ENCODE measurements at places on chromosomes 1 and 21.

GRCh38 chr1:1956586-1957532 lies 37.8 kb upstream of the TMEM52 start:
- no peak for DNase-seq

DNA sequence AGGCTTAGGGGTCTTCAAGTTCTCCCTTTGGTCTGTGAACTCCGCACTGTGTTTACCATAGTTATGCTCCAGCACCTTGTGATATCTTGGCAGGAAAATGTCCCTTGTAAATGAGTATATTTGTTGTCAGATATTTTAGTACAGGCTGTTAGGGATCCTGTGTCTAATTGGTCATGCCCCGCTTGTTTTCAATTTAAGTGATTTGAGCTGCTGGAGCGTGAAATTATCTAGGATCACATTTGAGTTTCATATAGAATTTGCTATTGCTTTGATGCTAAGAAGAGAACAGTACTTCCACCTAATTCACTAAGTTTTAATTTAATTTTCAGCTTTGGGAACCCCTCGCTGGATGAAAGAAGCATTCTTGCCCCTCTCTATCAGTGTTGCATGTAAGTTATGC lies 15.4 kb upstream of the TOR3A start:
- DNase-seq, result no peak

DNA sequence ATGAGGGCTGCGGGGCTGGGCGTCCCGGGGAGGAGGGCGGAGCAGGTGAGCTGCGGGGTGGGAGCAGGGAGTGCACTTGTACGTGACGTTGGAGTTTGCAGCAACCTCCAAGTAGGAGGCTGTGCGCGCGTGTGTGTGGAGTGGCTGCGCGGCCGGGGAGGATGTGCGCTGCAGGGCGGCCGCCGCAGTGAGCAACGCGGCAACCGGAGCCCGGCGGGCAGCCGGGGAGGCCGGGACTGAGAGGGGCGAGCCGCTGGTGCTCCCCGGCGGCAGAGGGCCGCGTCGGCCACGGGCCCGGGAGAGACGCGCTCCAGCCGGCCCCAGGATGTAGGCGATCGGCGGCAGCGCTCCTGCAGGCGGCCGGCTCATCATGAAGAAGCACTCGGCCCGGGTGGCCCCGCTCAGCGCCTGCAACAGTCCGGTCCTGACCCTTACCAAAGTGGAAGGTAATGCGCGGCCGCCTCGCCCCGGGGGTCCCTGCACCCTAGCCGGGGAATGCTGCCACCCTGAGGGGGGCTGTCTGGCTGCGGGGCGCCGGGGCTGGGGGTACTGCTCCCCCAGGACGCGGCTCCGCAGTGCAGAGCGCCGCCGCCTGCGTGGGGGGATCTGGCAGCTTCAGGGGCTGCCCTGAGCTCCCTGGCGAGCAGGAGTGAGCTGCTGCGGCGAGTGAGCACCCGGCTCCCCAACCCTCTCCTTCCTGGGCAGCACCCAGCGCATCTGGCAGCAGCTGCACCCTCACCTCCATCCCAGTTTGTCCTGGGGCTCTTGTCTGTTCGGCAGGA lies 158.9 kb upstream of the COA6 start:
- DNase-seq, result peak; percentile 58

- DNase-seq, result no peak
Observed at GRCh38 chr1:7860130-7860529, 7.3 kb upstream of the UTS2 start.

DNA sequence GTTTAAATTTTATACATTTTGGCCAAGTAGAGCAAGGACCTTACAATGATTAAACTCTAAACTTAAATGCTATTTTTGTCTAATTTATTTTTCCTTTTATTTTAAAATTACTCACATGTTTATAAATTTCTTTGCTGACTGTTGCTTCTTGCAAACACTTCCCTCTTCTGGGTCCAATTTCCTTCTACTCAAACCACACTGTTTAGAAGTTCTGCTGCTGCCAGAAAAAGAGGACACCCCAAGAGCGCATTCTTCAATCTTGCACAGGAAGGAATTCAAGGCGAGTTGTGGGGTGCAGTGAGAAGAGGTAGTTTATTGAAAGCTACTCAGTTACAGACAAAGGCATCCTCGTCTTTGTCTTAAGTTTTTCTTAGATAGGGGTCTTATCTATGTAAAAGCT lies 88.5 kb upstream of the NEK7 start:
- no peak for DNase-seq

- no peak for DNase-seq
Observed at GRCh38 chr21:41651406-41651805, 115.4 kb downstream of the RIPK4 start.

DNA sequence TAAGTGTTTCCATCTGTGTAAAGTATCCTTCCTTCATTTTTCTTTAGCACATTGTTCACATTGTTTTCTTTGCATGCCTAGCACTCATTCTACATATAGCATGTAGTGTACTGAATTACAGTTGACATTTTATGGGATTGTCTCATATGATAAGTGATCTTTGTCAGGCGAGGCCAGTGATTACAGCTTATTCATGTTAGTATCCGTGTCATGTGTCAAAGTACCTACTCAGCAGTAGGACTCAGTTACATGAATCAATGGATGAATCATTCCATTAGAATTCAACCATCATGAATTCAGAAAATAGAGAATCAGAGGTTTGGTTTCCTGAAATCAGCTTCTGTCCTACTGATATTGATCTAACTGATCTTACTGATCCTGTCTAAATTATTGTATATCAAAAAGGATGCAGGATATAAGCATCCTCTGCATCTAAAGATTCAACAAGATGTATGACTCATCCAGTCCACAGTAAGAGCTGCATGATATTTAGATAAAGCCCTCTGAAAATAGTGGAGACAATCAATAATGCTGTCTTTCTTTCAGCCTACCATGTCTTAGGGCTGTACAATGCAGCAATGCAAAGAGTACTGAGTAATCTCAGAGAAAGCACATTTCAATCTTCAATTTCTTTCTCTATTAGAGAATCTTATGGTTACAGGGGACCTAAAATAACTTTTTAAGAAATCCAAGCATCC lies 20.7 kb upstream of the HRNR start:
- DNase-seq, result no peak

DNA sequence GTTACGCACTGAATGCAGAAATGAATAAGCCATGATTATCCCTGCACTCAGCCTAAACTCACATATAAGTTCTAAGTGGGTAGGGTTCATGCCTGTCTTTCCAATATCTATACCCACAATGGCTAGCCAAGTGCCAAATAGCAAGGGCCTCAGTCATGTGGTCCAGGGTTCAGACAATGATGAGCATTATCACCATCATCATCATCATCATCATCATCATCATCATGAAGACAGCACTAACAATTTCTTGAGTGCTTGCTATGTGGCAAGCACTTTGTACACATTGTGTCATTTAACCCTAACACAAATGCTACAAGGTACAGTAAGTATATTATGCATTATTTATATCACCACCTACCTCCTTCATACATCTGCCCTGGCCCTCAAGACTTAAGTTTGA lies 500.0 kb downstream of the AGBL4 start:
- DNase-seq, result no peak

GRCh38 chr1:230109895-230110667 lies 43.0 kb downstream of the GALNT2 start:
- DNase-seq, result no peak

GRCh38 chr1:167156466-167156865 lies 62.6 kb downstream of the STYXL2 start:
- DNase-seq, result no peak

DNA sequence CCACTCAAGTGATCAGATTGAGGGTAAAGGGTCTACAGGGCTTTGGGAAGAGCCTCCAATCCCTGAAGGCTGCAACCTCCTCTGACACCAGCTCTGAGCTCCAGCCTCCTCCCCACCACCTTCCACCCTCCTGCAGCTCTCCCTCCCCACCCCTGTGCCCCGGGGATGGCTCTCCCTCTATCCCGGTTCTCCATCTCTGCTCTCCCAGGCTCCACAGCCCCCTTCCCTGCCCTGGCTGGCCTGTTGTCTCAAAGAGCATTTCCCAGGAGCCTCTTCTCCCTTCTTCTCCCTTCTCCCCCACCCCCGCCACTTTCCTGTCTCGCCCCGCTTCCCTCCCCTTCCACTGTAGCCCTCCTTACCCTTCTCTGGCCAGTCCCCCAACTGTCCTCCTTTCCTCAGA lies 1.1 kb downstream of the PLEKHA6 start:
- no peak for DNase-seq

DNA sequence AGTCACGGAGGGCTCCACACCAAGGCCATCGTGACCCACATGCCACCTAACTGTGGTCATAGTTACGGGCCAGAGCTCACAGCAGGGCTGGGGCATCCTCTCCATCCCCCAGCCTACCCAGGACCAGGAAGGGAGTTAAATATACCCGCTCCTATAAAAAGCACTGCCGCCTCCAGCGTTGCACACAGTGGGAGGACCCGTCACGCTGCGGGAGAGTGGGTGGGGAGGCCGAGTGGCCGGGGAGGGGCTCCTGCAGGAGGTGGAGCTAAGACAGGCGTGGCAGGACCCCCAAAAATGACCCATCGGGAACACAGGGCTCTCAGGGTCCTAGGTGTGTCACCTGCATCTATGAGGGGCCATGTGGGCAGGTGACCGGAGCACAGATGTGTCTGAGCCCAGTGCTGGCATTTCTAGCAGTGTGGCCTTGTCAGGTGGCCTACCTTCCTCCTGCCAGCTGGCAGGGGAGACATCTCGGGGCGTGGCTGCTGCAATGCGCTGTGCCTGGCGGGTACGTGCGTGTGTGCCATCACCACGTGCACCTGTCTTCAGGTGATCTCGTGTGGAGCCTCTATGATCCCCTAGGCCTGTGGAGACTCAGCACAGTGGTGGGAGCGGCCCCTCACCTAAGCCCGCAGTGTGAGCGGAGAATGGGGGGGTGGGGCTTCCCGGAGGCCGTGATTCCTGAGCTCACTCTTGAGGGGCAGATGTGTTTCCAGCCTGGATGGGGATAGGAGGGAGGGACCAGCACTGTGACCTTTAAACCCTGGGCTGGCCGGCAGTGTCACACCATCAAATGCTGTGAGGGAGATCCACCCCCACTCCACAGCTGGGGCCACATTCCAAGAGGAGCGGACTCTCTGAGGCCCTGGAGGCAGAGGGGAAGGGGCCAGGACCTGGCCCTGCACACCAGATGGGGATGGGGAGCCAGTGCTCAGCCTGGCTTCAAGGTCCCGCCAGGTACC lies 17.7 kb downstream of the AGRN start:
- no peak for DNase-seq

- DNase-seq, result no peak
Observed at GRCh38 chr1:72433591-72433990, 151.3 kb upstream of the NEGR1 start.

DNA sequence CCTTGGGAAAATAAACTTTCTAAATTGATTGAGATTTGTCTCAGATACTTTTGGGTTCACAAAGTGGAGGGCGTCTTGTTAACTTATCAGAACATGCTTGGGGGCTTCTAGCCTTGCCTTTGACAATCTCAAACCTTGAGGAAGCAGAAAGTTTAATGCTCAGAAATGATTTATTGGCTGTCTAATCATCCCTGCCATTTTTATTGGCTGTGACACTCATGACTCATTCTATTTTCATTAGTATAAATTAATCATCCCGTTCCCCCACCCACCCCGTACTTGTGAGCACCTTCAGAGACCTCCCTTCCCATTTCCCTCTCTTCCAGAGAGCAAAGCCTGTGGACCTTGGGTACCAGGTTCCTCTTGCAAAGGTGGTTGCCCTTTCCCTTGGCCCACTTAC lies 87.1 kb downstream of the FGGY start:
- no peak for DNase-seq

DNA sequence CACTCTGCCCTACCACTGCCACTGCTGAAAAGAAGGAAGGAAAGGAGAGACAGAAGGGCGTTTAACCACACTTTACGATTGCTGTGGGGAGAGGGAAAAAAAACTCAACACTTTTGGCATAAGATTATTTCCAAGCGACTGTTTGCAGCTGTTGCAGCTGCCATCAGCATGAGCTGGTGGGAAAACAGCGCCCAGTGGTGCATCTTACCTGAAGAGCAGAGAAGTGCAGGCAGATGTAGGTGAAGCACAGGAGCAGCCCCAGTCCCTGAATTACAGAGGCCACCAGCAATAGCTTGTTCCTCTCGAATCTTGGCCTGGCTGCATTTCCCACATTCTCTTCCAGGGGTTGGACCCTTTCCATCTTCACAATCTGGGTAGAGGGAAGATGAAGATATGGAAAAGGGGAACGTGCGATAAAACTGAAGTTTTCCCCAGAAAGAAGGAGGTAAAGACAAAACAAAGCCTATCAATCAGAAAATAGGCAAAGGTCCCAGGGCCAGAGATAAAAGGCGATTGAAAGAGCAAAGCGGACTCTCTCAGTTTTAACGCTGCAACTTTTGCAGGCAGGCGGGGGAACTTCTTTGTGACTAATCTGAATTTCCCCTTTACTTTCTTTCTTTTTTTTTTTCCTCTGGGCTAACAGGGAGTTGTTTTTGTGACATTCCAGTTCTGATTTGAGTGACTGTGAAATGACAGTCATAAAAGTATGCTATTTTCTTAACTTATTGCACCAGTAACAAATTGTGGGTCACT lies at the start of gene TNFSF4:
Gene TNFSF4, minus strand, starts transcription at position 516 of the 753 bp plus-strand sequence. Its CDS starts 155 bp downstream, at position 361.
- no peak for DNase-seq

DNA sequence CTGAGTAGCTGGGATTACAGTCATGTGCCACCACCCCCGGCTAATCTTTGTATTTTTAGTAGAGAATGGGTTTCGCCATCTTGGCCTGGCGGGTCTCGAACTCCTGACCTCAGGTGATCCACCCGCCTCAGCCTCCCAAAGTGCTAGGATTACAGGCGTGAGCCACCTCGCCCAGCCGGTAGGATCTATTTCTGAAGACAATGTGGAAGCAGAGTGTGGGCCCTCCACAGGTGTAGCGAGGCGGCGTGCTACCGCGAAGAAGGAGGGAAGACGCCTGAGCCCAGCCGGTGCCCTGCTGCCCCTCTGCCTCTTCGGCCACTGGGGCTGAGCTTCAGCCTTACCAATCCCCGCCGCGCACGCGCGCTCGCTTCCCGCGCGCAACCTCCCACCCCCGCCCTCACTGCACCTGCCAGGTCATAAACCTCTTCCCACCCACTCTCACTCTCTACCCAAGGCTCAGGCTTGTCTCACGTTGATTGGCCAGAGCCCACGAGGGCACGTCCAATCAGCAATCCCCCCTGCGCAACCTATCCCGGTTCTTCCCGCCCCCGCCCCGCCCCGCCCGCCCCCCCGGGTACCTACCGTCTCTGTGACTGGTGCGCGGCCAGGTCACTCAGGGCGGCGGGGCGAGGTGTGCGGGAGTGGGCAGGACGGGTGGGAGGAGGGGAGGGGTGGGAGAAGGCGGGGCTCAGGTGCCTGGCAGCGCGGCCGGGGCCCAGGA lies 409 bp upstream of the HOOK1 start:
- DNase-seq, result peak; percentile 75

DNA sequence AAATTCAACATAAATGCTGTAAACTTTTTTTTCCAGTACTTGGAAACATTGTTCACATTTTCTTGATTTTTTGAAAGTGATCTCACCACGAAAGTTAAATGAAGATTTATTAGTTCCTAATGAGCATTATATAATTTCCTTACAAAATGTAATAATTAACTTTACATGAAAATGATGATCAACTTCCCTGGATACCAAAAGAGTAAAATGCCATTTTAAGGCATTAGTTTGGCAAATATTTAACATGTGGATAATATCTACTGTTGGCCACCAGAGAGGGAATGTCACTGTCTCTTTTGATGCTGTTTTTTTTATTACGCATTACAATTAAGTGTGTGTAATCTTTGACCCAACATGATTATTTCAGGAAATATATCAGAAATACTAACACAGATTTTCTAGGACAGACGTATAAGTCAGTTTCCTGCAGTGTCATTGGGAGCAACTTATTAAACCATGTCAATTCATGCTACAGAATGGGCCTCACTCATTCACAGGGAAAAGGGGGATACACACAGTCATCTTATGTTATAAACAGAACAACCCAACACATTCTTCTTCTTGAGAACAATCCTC lies 903.9 kb upstream of the ADGRL2 start:
- no peak for DNase-seq

GRCh38 chr1:61642475-61643232 lies 82.3 kb downstream of the TM2D1 start:
- DNase-seq, result no peak
